ENCODE measurements at places on chromosomes 3 and 15. TPM values are rescaled to one million over a fixed set of nuclear protein-coding genes. Genes with fewer than 3 reads are reported as not detected.

DNA sequence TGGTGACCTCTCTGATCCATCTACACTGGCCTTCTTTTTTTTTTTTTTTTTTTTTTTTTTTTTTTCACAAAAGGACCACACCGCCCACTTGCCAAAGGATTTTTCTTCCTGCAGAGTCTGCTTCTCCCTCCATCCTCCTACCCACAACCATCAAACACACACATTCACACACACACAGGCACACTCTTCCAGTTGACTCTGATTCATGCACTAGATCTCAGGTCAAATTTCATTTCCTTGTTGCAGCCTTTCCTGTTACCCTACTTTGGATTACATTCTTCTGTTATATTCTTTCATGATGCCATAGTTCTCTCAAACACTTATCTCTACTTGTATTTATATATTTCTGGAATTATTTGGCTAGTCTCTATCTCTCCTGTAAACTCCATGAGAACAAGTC, 133.9 kb downstream of the STAC start:
- H3K27ac ChIP-seq, result no peak overlapping the region
- H3K4me1 ChIP-seq, result no peaks in the 10 kb centered on the region
- H3K36me3 ChIP-seq, result no peaks in the 10 kb centered on the region
- H3K4me3 ChIP-seq, result no peak overlapping the region
- no peak for DNase-seq

GRCh38 chr15:63073497-63074172, 31.1 kb downstream of the TPM1 start:
- H3K36me3 ChIP-seq, result peaks cover 3% of the 10 kb centered on the region
- H3K27me3 ChIP-seq, result peaks cover 3% of the 10 kb centered on the region
- no peak overlapping the region for H3K4me3 ChIP-seq
- DNase-seq, result no peak
- no peaks in the 10 kb centered on the region for H3K4me1 ChIP-seq

DNA sequence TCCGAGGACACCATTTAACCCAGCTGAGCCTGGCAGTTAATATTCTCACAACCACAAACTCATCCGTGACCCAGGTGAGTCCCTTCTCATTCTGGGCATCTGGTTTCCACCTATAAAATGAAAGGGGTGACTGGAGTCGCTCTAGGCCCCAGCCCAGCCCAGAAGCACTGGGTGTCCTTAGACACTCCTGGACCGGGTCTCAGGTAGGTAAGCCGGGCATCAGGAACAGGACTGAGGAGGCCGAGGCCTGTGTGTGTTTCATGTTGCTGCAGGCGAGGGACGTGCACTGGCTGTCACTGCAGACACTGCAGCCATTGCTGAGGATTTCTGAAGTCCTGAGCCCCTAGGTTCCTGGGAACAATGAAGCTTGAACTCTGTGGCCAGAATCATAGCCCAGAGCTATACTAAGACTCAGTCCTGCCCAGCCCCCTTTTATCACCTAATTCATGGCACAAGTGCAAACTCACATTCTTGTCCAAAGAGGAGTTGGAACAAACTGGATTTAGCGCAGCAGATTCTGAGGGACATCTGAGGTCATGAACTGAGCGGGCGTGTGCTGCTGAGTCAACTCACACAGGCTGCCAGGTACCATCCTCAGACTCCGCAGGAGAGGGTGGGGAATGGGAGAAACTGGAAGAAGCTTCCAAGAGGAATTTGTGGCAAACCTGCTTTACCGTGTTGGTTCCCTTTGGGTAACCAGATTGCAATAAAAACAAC, 184.9 kb downstream of the FAM43A start:
- no peaks in the 10 kb centered on the region for H3K36me3 ChIP-seq
- H3K27me3 ChIP-seq, result peaks cover 16% of the 10 kb centered on the region
- H3K27ac ChIP-seq, result no peak overlapping the region
- H3K4me1 ChIP-seq, result no peaks in the 10 kb centered on the region
- no peak for DNase-seq

DNA sequence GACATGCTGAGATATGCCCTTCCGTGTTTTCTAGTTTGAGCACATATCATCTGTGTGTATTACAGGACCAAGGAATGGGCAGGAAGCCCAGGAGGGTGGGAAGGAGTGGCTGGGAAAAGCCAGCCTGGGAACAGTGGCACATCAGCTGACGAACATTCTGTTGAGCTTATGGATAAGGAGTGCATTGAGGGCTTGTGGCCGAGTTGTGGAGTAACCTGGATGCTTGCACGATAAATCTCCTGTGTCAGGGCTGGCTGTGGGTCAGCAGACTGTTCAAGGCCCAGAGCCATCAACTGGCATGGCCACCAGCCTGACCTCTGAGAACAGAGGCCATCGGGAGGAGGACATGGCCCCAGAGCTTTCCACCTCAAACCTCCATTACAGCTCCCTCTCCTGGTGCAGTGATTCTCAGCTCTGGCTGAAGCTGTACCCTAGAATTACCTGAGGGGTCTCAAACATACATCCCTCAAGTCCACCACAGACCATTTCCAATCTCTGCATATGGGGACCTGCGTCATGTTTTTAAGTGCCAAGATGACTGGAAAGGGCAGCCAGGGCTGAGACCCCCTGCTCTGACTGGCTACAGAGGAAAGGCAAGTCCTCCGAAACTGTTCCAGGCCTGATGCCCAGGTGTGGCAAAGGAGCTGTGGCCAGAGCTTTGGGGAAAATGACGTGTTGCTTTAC, 4.8 kb upstream of the VILL start:
- no peaks in the 10 kb centered on the region for H3K4me1 ChIP-seq
- H3K27ac ChIP-seq, result no peak overlapping the region
- no peak for DNase-seq
- H3K27me3 ChIP-seq, result no peaks in the 10 kb centered on the region
- H3K36me3 ChIP-seq, result no peaks in the 10 kb centered on the region

GRCh38 chr3:126982126-126982470, 817 bp upstream of the PLXNA1 start:
- H3K4me1 ChIP-seq, result peaks cover 14% of the 10 kb centered on the region
- peak; percentile 76 for DNase-seq
- peak overlapping the region; percentile 79 for H3K4me3 ChIP-seq
- no peaks in the 10 kb centered on the region for H3K36me3 ChIP-seq
- peak overlapping the region; percentile 88 for H3K27ac ChIP-seq

- H3K27ac ChIP-seq, result no peak overlapping the region
- H3K4me3 ChIP-seq, result no peak overlapping the region
- H3K36me3 ChIP-seq, result no peaks in the 10 kb centered on the region
Measured at GRCh38 chr3:123386477-123387040, 62.3 kb downstream of the ADCY5 start.

- DNase-seq, result no peak
- no peak overlapping the region for H3K27ac ChIP-seq
- no peak overlapping the region for H3K4me3 ChIP-seq
- H3K4me1 ChIP-seq, result peaks cover 12% of the 10 kb centered on the region
Measured at GRCh38 chr15:85298941-85299340, 81.5 kb upstream of the AKAP13 start.

DNA sequence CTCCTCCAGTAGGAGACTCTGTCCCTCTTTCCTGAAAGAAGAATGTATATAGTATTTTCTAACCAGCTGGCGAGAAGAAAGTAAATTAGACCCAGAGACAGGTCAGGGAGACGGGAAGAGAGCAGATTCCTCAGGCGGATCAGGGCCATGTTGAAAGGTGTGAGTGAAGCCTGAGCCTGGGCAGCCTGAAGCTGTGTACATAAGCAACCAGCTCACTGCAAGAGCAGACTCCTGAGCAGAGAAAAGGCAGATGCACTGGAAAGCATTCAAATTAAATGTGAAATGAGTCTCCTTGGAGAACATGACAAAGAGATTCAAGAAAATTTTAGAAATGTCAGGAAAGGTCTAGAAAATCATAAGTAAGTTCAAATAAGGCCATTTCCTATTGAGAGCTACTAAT, 165.8 kb downstream of the GOLIM4 start:
- no peak overlapping the region for H3K27ac ChIP-seq
- no peak overlapping the region for H3K4me3 ChIP-seq
- H3K4me1 ChIP-seq, result no peaks in the 10 kb centered on the region

DNA sequence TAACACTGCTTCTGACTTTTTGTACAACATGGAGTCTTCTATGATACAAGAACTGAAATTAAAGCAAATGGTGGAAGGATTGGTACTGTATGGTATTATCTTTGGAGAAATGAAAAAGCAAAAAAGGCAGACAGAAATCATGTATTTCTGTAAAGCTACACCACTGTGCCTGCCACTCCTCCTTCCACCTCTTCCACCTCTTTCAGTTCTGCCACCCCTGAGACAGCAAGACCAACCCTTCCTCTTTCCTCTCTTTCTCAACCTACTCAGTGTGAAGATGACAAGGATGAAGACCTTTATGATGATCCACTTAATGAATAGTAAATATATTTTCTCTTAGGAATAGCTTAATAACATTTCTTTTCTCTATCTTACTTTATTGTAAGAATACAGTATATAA, 57.0 kb downstream of the CD200 start:
- peaks cover 53% of the 10 kb centered on the region for H3K4me1 ChIP-seq
- peaks cover 6% of the 10 kb centered on the region for H3K36me3 ChIP-seq

GRCh38 chr3:102736288-102736974, 301.6 kb downstream of the ZPLD1 start:
- no peaks in the 10 kb centered on the region for H3K27me3 ChIP-seq
- H3K4me3 ChIP-seq, result no peak overlapping the region
- H3K36me3 ChIP-seq, result no peaks in the 10 kb centered on the region
- H3K4me1 ChIP-seq, result no peaks in the 10 kb centered on the region
- no peak for DNase-seq
- no peak overlapping the region for H3K27ac ChIP-seq

- no peak overlapping the region for H3K27ac ChIP-seq
- no peaks in the 10 kb centered on the region for H3K27me3 ChIP-seq
- H3K4me3 ChIP-seq, result no peak overlapping the region
- DNase-seq, result no peak
- H3K36me3 ChIP-seq, result no peaks in the 10 kb centered on the region
- no peaks in the 10 kb centered on the region for H3K4me1 ChIP-seq
Measured at GRCh38 chr3:23553353-23553752, 252.4 kb upstream of the UBE2E1 start.

DNA sequence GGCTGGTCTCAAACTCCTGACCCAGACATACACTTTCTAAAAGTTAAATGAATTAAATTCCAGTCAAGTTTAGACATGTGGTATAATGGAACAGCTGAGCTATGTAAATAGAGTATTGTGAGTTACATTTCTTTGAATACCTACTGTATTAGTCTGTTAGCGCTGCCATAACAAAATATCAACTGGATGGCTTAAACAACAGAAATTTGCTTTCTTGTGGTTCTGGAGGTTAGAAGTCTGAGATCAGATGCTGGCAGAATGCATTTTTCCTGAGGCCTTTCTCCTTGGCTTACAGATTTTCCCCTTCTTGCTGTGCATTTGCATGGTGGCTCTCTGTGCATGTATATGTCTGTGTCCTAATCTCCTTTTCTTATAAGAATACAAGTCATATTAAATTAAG, 101.5 kb upstream of the TGFBR2 start:
- H3K36me3 ChIP-seq, result no peaks in the 10 kb centered on the region
- H3K27me3 ChIP-seq, result no peaks in the 10 kb centered on the region
- H3K27ac ChIP-seq, result no peak overlapping the region
- H3K4me1 ChIP-seq, result peaks cover 40% of the 10 kb centered on the region
- H3K4me3 ChIP-seq, result no peak overlapping the region

GRCh38 chr3:37741644-37742043, 120.0 kb upstream of the CTDSPL start:
- H3K4me1 ChIP-seq, result no peaks in the 10 kb centered on the region
- no peaks in the 10 kb centered on the region for H3K36me3 ChIP-seq
- no peak overlapping the region for H3K27ac ChIP-seq
- H3K27me3 ChIP-seq, result no peaks in the 10 kb centered on the region

DNA sequence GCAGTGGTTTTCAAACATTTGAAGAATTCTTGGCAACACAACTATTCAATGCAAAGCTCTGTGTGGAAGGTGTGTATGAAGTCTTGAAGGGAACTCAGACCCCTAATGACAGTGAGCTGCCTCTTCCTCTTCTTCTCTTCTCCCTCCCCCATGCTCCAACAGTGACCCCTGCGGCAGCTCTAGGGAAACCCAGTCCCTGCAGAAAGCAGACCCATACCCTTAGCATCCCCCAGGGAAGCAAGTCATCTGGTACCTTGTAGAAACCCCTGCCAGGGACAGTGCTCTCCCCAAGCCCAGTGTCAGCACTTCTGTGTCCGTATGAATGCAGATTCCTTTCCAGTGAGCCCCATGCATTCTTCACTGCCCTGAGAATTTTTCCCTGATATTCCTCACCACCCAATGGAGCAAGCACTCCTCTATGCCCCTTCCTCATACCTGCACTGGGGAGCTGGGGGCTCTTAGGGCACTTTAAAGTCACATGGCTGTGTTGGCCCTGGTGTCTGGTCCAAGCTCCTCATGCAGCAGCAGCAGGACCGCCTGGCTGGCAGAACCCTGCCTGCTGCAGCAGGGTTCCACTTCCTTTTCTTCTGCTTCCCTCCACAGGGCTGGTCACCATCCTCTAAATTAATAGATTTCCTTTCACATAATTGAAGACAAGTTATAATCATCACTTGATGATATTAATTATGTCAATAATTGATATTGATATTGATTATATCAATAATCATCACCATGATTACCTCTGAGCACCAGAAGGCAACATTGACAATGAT, 442.5 kb downstream of the EPHB1 start:
- no peaks in the 10 kb centered on the region for H3K4me1 ChIP-seq
- H3K4me3 ChIP-seq, result no peak overlapping the region
- no peaks in the 10 kb centered on the region for H3K27me3 ChIP-seq
- no peak for DNase-seq

- no peak overlapping the region for H3K4me3 ChIP-seq
- DNase-seq, result no peak
- peaks cover 6% of the 10 kb centered on the region for H3K36me3 ChIP-seq
- no peaks in the 10 kb centered on the region for H3K27me3 ChIP-seq
Measured at GRCh38 chr15:50506121-50506520, 40.3 kb downstream of the USP50 start.

DNA sequence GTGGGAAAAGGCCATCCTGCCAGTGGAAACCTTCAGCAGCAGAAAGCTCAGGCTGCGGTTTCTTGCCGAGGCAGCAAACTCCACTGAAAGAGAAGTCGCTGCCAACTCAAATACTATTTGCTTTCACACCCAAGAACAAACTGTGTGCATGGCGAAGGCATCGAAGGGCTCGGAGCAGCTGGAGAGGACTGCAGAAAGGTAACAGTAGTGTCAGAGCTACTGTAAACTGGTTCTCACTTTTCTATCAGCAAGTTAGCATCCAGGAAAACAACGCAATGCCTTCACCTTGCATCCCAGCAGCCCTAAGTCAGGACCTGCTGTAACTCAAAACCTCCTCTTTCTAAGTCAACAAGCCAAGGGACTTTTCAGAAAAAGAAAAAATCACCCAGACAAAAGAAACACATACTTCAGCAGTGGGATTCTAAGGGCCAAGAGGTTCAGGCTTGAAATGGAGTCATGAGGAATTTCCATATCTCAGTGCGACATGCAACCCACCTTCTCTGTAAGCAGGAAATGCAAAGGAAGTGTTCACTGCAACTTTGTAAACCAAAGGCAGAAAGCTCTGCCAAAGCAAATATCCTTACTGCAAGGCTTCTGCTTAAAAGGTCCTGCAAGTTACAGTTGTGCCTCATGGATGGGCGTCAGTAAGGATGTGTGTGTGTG, 193.5 kb downstream of the FOXP1 start:
- peaks cover 3% of the 10 kb centered on the region for H3K36me3 ChIP-seq
- H3K27ac ChIP-seq, result peak overlapping the region; percentile 77
- peak; percentile 45 for DNase-seq
- H3K4me1 ChIP-seq, result peaks cover 68% of the 10 kb centered on the region

GRCh38 chr15:70097063-70097320, 725 bp downstream of the TLE3 start:
- no peak overlapping the region for H3K27ac ChIP-seq
- peaks cover 39% of the 10 kb centered on the region for H3K4me1 ChIP-seq
- H3K27me3 ChIP-seq, result no peaks in the 10 kb centered on the region
- peak overlapping the region; percentile 88 for H3K4me3 ChIP-seq
- no peak for DNase-seq

Gene CD96
- total RNA-seq, result 39.0 TPM

Gene LMAN1L
- total RNA-seq, result not detected

Gene NR2F2
- not detected for total RNA-seq

Gene PRR20G
- total RNA-seq, result not detected

Gene BMF
- total RNA-seq, result 7.3 TPM

Measured in activated CD4-positive, alpha-beta memory T cell treated with anti-CD3 and anti-CD28 coated beads for 36 hours (primary cell).